Dorsolateral prefrontal cortex (tissue), 122 donors: ENCODE measurements at places on chromosomes 16 and 17. TPM values are rescaled to one million over a fixed set of nuclear protein-coding genes. Genes with fewer than 3 reads are reported as not detected.
A peak's percentile ranks its signal among the peaks of the same experiment; 100 is the strongest.

- DNase-seq: no peak
Measured at GRCh38 chr17:36212966-36213365, 2.1 kb downstream of the CCL4L2 start.

- DNase-seq: peak; percentile 94
Measured at GRCh38 chr17:7627250-7628121, at the start of gene SAT2. TSS of gene SAT2 (minus strand) at chr17:7627821. CDS start at chr17:7627635, 186 bp downstream.

- peak; percentile 65 for DNase-seq
Measured at GRCh38 chr17:34095106-34095505, 160.0 kb upstream of the CCL2 start.

GRCh38 chr17:8846768-8847211 is 20.7 kb downstream of the PIK3R6 start:
- DNase-seq: no peak

DNA sequence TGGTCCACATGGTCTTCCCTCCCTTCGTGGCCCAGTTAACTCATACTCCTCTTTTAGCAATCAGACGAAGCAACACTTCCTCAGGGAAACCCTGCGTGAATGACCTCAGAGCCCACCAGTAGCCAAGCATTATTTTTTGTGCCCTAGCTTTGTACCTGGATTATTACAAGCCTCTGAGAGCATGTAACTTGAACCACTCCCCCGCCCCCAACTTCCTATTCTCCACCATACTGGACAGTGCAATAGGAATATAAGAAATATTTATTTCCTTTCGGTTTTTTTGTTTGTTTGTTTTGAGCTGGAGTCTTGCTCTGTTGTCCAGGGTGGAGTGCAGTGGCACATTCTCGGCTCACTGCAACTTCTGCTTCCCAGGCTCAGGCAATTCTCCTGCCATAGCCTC is 2.9 kb downstream of the CPPED1 start:
- no peak for DNase-seq

DNA sequence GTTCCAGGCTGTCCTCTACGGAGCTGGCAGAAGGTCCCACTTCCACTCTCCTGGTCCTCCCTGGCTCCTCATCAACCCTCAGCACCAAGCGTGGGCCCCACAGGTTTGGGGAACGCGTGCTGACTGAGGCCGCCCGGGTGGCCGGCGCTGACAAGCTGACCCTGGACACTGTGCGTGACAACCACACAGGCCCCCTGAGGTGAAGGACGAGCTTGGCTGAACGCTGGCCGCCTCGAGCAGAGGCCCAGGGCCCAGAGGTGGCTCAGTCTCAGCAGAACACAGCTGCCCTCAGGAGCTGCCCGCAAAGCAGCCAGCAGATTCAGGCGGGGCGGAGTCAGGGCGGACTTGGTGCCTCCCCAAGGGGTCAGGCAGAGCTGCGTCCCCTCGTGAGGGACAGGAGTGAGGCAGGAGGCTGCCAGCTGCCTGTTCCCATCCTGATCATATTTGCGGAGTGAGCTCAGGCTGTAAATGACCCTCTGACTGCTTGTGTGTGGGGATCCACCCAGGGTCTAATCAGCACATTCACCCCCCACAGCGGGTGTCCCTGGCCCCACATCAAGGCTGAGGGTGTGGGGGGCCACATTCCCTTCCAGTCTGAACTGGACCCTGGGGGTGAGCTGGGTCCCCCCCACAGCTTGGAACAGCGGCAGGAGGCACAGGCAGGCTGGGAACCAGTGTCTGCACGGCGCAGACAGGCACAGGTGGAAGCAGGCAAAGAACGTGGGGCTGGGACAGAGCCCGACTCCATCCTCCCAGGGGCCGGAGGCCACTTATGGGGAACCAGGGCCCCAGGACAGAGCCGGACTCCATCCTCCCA is 105.1 kb upstream of the METRNL start:
- DNase-seq: no peak

DNA sequence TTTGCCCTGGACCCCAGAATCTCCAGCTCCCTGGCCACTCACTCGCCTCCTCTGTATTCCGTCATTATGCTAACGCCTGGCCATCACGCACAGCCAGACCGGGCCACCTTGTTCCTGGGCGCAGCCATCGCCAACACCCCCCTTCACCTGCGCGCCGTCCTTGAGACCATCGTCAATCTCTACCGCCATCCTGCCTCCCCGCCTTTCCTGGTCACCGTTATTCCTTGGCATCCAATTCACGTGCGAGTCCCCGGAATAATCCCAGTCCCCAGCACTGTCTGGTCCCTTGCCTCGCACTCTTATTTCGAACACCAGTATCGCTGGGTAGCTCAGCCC is 541 bp downstream of the VKORC1 start:
- DNase-seq: no peak

GRCh38 chr17:68941761-68942160 is 13.4 kb downstream of the ABCA8 start:
- DNase-seq: no peak

DNA sequence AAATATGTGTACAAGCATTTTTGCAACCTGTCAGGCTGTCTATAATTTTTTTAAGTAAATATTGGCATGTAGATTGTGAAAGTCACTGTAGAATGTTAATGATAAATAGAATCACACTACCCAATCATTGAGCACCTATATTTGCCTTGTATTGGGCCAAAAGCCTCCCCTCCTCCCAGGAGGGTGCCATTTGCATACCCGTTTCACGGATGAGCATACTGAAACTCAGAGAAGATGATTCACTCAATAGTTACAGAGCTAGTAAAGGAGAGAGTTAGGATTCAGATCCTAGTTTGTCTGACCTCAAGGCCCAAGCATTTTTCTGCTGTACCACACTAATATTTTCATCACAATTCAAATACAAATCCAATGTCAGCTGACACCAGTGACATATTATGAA is 299.7 kb upstream of the CDH11 start:
- DNase-seq: no peak

Gene TSNAXIP1
- total RNA-seq: 8.9 TPM
